GM10248 (cell line): ENCODE measurements at places on chromosomes 12 and 14.

GRCh38 chr12:116693286-116694227, 44.3 kb downstream of the SPRING1 start:
- DNase-seq: peak; percentile 19

DNA sequence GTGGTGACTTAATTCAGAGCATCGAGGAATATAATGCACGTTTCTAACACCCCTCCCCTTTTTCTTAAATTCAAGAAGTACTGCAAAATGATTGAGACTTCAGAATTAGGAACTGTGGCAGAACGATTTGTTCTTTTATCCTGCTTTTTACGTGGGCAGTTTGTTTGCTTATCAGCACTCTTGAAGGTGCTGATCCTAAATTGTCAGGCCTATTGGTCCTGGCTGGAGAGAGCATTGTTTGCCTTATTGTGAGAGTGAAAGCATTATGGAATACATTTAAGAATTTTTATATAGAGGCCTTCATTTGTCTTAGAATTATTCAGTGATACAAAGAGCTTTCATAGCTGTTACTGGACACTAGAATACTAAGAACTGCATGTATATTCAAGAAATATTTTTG, 59.1 kb downstream of the TMTC2 start:
- DNase-seq: no peak

DNA sequence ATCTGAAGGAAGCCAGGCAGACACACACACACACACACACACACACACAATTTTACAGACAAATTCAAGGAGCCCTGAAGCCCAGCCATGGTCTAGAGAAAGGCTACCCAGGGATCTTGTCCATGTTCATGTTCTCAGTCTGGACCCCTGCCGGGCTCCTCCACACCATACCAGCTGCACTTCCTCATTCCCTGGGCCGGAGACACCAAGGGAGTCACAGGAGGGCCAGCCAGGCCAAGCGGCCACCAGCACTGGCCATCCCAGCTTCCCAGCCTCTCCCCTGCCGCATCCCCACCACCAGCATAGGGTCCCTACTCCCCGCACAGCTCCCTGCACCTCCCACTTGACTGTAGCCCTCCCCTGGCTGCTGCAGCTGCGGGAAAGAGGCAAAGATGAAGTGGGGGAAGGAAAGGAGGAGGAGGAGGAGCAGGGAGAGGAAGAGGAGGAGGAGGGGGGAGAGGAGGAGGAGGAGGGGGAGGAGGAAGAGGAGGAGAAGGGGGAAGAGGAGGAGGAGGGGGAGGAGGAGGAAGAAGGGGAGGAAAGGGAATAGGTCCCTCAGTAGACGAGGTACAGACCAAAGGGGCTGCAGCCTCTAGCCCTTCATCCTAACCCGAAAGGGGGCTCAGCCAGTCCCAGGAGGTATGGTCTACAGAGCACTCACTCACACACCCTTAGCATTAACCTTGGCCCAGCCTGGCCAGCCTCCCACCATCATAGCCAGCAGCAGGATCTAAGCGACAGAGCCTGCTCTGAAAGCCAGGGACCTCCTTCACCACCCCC, 293.2 kb downstream of the DPF3 start:
- DNase-seq: no peak

GRCh38 chr12:13504074-13504473, 307.5 kb downstream of the EMP1 start:
- no peak for DNase-seq

GRCh38 chr14:72894623-72895378, 900 bp upstream of the DPF3 start:
- no peak for DNase-seq

DNA sequence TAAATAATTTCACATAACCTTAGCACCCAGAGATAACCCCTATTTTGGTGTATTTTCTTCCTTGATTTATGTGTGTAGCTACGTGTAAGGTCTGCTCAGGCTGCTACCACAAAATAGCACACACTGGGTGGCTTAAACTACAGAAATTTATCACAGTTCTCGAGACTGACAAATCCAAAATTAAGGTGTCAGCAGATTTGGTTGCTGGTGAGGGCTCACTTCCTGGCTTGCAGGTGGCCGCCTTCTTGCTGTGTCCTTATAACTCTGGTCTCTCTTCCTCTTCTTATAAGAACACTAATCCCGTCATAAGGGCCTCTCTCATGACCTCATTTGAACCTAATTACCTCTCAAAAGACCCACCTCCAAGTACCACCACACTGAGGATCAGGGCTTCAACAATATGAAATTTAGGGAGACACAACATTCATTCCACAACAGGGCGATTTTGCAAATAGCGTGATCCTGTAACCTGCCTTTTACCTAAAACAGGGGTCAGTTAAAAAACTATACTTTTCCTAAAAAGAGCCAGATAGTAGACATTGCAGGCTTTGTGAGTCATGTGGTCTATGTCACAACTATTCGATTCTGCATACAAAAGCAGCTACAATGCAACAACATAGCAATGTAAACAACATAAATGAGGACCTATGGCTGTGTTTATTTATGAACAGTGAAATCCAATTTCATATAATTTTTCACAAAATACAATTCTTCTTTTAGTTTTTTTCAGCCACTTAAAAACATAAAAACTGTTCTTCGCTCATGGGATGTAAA, 371.7 kb downstream of the DPF3 start:
- no peak for DNase-seq
